ENCODE measurements at places on chromosomes 2 and 18. TPM values are rescaled to one million over a fixed set of nuclear protein-coding genes. Genes with fewer than 3 reads are reported as not detected.

MOGAT1 gene
- not detected for total RNA-seq

GRCh38 chr2:36526226-36526625, 71.7 kb downstream of the FEZ2 start:
- no peak for DNase-seq

GRCh38 chr2:216911008-216911407, 51.1 kb upstream of the TNP1 start:
- DNase-seq = no peak

DNA sequence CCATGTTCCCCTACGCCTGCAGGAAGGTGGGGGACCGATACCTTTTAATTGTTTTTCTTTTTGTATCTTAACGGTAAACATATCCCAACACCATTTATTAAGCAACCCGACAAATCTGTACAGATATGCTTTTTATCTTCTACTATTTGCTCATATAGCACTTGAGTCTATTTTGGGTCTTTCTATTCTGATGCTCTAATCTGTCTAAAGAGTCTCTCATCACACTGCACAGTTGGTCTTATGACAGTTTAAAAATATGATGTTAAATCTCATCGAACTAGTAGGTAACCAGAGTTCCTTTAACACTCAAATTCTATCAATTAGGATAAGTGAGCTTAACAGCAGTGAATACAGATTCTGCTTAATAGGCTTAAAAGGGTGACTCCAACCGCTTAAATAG, 111.6 kb downstream of the SOCS6 start:
- no peak for DNase-seq

Data from renal cortical epithelial cell (primary cell).